Activated B cell treated with CpG ODN at 0.5 μM for 24 hours (primary cell): ENCODE measurements at places on chromosomes 4 and X.

GRCh38 chrX:130109429-130110378 is 593 bp downstream of the ELF4 start:
- peak; percentile 21 for DNase-seq

DNA sequence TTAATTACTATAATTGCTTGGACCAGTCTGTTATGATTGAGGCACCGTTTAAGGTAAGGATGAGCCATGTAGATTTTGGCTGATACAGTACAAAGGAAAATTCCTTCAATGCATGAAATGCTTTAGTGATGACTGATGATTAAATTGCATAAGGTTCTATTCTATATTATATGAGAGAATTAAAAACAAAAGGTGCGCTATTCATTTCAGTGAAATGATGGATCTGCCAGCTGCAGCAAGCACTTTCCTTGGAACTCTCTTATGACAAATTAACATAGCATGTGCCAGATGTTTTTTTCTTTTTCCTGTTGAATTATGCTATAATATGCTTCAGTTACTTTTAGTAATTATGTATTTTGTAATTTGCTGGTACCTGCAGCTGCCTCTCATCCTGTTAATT is 98.5 kb downstream of the JADE1 start:
- DNase-seq = no peak

- DNase-seq = no peak
Observed at GRCh38 chrX:43743100-43743822, 87.2 kb downstream of the MAOA start.

DNA sequence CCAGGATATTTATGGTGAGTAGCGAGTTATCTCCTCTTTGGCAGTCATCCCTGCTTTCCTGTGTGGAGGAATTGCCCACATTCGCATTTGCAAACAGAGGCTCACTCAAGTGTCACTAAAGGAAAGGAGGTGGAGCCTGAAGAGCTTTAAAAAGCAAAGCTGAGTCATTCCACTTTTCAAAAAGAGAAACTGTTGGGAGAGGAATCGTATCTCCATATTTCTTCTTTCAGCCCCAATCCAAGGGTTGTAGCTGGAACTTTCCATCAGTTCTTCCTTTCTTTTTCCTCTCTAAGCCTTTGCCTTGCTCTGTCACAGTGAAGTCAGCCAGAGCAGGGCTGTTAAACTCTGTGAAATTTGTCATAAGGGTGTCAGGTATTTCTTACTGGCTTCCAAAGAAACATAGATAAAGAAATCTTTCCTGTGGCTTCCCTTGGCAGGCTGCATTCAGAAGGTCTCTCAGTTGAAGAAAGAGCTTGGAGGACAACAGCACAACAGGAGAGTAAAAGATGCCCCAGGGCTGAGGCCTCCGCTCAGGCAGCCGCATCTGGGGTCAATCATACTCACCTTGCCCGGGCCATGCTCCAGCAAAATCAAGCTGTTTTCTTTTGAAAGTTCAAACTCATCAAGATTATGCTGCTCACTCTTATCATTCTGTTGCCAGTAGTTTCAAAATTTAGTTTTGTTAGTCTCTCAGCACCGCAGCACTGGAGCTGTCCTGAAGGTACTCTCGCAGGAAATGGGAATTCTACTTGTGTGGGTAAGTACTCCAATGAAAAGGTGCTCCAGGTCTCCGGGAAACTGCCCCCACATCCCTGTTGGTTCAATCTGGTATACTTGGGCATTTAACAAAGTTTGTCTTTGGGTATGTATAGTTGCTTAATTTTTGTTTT is at the start of gene EGF:
EGF (plus strand) TSS at position 178 of the 890 bp plus-strand sequence; CDS start at position 631, 453 bp downstream.
- no peak for DNase-seq

GRCh38 chr4:144342949-144343760 is 202.6 kb upstream of the GYPA start:
- DNase-seq = no peak

DNA sequence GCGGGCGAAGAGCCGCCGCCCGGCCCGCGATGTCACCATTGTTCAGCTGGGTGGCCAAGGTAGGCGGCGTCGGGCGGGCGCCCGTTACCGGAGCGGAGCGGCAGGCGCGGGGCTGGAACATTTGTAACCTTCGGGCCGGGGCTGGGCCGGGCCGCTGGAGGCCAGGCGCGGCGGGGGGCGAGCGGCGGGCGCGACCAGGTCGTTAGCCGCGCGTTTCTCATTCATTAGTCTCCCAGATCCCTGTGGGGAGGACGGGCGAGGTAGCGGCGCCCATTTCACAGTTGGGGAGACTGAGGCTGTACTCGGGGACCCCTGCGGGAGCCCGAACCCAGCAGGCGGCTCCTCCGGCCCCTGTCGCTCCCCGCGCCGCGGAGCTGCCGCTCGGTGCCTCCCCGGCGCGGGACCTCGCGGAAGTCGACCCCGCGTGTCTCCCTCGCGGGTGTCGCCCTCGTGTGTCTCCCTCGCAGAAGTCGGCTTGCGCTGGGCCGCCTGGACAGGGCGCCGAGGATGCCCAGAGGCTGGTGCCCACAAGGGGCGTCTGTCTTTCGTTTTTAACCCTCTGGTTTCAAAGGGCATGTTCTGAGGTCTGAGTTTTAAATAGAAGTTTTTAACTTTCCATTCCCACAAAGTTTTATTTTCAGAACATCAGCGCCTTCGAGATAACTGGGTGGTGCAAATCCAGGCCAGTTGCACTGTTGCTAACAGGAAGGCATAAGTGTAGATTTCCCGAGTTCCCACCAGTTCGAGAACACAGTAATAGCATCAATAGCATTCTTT is 17.5 kb downstream of the PTTG2 start:
- DNase-seq = peak; percentile 62

GRCh38 chr4:23697722-23698121 is 192.1 kb downstream of the PPARGC1A start:
- no peak for DNase-seq
